Spleen (tissue), 13 donors: ENCODE measurements at places on chromosomes 6 and 20. TPM values are rescaled to one million over a fixed set of nuclear protein-coding genes. Genes with fewer than 3 reads are reported as not detected.

GRCh38 chr6:170360476-170360875 lies 53.9 kb downstream of the FAM120B start:
- no peak for DNase-seq

- peak; percentile 52 for DNase-seq
Measured at GRCh38 chr20:61297986-61298385, 45.9 kb downstream of the CDH4 start.

DNA sequence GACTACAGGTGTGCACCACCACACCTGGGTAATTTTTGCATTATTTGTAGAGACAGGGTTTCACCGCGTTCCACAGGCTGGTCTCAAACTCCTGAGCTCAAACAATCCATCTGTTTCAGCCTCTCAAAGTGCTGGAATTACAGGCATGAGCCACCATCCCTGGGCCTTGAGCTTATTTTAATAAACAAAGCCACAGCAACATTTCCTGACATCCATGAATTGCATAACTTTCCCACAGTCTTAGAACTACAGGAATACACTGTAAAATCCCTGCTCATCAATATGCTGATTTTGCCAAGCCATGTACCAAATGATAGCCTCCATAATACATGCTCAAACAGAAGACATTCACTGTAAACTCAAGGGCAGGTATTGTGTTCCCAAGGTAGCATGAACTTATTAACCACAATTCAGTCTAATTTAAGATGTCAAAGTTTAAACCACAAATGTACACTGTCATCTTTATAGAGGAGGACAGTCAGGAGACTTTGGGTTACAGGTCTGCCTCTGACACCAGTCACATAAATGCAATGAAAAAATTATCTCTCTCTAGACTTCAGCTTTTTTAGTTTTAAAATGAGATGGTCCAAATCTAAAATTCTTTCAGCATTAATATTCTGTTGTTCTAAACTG lies 40.0 kb downstream of the NUDT3 start:
- no peak for DNase-seq

Gene SRMS
- polyA plus RNA-seq = 0.07 TPM

- no peak for DNase-seq
Measured at GRCh38 chr20:50471231-50471630, 39.0 kb upstream of the PTPN1 start.

GRCh38 chr6:116145803-116146675 lies 20.1 kb upstream of the COL10A1 start:
- DNase-seq = no peak

Gene ARFGEF3
- polyA plus RNA-seq = 0.09 TPM

GRCh38 chr20:19976595-19977372 lies 40.4 kb upstream of the NAA20 start:
- no peak for DNase-seq
